ENCODE measurements at places on chromosomes 7 and 10. TPM values are rescaled to one million over a fixed set of nuclear protein-coding genes. Genes with fewer than 3 reads are reported as not detected.

PLEKHS1 gene
- polyA plus RNA-seq: 0.45 TPM

XPNPEP1 gene
- polyA plus RNA-seq: 83.3 TPM

PON3 gene
- 2.3 TPM for polyA plus RNA-seq

LRRC17 gene
- 64.3 TPM for polyA plus RNA-seq

BTBD16 gene
- polyA plus RNA-seq: 2.0 TPM

ATP6V1F gene
- polyA plus RNA-seq: 221 TPM

GRCh38 chr10:100485366-100485765 is 22.6 kb downstream of the WNT8B start:
- no peak for DNase-seq

DNA sequence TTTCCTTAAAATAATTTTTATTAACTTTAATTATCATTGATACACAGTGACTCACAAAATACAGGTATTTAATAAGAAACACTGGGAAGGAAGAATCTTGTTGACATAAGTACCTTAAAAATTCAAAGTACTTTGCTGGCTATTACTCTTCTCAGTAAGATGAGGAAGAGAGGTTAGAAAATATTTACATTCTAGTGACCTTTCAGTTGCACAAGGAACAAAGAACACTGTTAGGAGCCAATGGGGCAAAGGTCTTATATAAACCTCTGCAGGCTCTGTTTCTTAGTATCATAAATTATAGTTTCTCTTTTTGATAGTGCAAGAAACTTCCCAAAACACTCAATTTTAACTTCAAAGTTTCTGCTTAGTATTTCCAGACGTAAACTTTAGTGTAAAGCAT is 4.8 kb upstream of the TAX1BP1 start:
- no peak for DNase-seq

GRCh38 chr10:47300429-47300931 is 483 bp downstream of the GDF10 start:
- DNase-seq: no peak

GRCh38 chr7:97013134-97013844 is 7.9 kb downstream of the DLX6 start:
- DNase-seq: no peak

DNA sequence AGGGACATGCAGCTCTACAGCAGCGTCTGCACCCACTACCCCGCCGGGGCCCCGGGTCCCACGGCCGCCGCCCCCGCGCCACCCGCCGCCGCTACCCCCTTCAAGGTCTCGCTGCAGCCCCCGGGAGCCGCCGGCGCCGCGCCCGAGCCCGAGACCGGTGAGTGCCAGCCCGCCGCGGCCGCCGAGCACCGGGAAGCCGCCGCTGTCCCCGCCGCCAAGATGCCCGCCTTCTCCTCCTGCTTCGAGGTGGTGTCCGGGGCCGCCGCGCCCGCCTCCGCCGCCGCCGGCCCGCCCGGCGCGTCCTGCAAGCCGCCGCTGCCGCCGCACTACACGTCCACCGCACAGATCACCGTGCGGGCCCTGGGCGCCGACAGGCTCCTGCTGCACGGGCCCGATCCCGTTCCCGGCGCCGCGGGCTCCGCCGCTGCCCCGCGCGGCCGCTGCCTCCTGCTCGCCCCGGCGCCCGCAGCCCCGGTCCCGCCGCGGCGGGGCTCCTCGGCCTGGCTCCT is 631 bp downstream of the OTUD1 start:
- no peak for DNase-seq

GRCh38 chr7:37341033-37341630 is 107.5 kb downstream of the ELMO1 start:
- no peak for DNase-seq

DNA sequence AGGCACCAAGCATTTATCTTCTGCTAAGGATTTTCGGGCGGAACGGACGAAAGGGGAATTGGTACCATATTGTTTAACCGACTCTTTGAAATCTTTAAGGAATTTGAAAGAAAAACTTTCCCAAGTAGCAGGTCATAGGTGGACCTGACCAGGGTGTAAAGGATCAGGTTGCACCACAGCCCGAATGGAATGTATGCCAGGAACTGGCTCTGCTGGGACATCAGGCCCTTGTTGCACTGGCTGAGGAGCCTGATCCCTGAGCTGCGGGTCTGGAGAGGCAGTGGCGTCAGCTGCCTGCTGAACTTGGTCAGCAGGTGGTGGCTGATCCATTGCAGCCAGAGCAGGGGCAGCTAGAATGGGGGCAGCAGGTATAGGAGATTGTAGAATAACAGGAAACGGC is 41.4 kb upstream of the AKR1C2 start:
- DNase-seq: no peak

DNA sequence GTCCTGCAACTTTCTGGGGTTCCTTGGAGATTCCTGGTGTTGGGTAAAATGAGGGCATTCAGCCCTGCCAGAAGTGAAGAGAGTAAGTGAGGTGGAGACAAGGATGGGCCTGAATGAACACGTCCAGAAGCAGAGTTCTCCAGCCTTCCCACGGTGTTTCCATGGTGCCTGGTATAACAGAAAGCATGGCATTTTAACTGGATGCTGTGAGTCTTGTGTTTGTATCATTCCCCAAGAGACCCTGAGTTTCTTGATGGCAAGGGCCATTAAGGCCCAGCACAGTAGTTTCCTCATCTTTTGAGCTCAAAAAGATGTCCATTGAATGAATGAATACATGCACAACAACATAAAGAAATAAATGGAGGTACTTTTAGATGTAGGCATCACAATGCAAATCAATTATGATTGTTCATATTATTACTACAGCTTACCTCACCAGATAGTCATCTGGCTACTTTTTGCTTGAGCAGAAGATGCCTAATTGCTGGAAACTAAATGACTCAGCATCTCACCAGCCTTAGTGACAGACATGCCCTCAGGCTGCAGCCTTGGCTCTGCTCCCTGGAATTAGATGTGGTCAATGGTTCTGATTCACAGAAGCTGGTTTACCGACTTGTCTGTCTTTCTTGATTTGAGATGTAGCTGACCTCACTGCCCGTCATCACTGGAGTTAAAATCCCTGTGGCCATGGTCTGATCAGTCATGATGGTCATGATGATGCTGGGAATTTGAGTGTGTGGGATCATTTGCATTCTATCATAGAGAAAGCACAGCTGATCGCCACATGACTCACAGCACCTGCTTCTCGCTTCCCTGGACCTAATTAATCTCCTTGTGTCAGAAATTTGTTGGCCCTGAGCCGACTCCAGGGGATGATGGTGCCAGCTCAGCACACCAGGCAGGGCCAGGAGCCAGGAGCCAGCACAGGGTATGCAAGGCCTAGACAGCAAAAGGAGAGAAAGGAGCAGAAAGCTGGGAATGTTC is 83.9 kb downstream of the CXCL12 start:
- DNase-seq: no peak

GRCh38 chr7:24728503-24729364 is 28.5 kb downstream of the GSDME start:
- DNase-seq: no peak

- DNase-seq: no peak
Observed at GRCh38 chr10:111265341-111265740, 188.5 kb downstream of the ADRA2A start.

DNA sequence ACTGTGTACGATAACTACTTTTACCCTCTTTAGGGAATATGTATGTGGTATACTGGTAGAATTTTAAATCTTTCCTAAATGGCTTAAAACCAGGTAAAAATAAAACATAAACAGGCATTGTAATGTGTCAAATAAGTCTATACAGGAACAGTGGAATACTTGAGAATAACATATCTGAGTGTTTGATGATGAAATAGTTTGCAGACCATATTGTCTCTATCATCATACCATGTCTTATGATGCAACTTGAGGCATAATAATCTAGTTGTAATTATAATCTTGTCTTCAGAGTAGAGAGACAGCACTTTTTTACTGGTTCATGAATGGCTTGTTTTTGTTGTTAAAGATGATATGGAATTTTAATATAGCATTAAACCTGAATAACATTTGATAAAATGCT is 293.5 kb downstream of the CDK14 start:
- DNase-seq: no peak

DNA sequence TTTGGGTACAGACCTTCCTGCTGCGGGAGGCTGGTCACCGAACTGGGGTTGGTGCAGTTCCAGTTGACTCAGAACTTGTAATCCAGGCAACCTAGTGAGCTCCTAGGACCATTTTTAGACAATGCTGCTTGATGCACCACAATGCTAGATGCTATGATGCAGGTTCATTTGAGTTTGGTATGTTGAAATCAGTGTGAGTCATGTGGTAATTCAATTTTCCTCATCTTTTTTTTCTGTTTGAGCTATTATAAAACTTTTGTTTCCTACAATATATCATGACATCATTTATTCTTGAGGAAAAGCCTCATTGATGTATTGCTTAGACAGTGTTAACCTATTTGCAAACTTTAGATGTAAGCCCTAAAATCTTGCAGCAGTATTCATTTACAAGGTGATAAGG is 40.9 kb upstream of the MTPN start:
- DNase-seq: no peak
